ENCODE measurements at places on chromosomes 7 and 10.

DNA sequence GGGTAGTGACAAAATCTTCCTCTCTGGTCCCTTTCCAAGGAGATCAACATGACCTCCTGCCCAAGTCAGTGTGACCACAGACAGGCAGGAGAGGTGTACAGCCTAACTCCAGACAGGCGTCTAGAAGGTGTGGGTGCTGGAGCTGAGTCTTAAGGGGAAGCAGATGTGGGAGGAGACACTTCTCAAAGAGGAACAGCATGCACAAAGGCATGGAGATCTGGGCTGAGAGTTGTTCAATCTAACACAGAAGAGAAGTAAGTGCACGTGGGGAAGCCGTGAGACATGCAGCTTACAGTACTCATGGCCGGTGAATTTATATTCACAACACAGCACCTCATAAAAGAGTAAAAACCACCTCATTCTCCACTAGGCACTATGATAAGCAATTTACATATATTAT lies 23.8 kb upstream of the GSDME start:
- DNase-seq = no peak

DNA sequence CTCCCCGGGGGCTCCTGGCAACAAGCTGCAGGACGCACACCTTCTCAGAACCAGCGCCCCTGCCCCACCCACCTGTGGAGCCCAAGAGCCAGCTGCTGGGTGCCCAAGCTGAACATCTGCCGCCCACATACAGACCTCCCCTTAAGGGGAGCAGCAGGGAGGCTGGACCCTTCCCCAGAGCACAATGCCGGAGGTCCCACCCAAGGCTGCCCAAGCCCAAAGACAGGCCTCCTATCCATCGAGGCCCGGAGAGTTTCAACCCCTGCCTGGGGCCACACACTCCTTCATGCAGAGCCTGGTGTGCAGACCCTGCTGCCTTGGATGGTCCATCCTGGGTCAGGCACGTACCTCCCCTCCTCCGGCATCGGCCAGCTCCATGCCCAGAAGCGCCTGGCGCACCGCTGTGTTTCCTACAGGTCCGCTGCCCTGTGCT lies 48.7 kb downstream of the VIPR2 start:
- no peak for DNase-seq

GRCh38 chr7:155276042-155276799 lies 21.5 kb upstream of the INSIG1 start:
- no peak for DNase-seq

GRCh38 chr7:91140982-91141381 lies 123.3 kb upstream of the FZD1 start:
- DNase-seq = no peak

- no peak for DNase-seq
Observed at GRCh38 chr10:17383801-17384555, 70.4 kb downstream of the ST8SIA6 start.

DNA sequence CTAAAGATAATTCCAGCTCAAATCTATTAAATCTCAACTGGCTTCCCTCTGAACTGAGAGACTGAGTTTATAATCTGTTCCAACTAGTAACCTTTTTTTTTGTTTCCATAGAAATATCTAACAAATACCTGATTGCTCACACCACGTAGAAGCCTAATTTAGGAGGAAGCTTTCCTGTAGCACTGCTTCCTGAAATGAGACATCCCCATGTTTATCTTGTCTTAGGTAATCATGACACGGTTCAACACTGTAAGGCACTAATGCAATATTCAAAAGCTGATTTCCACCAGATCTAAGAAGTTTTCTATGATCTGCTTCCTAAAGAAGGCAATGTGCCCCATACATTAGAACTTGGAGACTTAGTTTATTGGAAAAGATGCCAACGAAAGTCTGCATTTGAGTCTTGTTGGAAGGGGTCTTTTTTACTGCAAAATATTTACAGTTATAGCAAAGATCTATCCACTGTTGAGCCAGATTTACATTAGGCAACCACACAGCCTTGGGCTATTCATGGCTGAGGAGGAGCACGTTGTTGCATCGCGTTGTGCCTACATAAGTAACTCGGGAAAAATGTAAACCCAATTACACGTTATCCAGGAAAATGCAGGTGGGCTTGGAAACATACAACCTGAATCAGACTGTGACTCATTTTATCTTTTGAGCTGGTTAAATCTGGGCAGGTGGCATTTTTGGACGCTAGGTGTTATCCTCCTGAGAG lies 66.3 kb downstream of the VIPR2 start:
- DNase-seq = no peak

GRCh38 chr7:107029061-107029763 lies 15.3 kb upstream of the PRKAR2B start:
- no peak for DNase-seq

DNA sequence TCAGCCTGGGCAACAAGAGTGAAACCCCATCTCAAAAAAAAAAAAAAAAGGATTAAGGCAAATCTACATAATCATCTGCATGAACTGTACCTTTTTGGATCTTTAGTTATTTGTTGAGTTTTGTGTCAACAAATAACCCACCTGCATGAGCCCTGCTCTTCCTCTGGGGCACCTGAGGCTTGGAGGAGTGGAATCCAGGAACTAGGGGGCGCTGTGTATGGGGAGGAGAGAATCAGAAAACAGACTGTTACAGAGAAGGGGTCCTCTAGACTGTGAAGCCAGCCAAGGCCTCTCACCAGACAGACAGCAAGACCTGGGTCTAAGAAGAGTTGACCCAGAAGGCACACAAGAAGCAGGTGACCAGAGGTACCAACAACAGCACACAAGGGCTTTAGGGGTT lies 682.8 kb upstream of the NRP1 start:
- no peak for DNase-seq

GRCh38 chr7:102944241-102944640 lies 31.4 kb downstream of the LRRC17 start:
- no peak for DNase-seq

GRCh38 chr7:5630670-5631069 lies 150.8 kb downstream of the RNF216 start:
- no peak for DNase-seq

- no peak for DNase-seq
Observed at GRCh38 chr10:113706623-113707022, 26.9 kb downstream of the CASP7 start.
